NB4 (cell line): ENCODE measurements at places on chromosomes 1 and 21.

DNA sequence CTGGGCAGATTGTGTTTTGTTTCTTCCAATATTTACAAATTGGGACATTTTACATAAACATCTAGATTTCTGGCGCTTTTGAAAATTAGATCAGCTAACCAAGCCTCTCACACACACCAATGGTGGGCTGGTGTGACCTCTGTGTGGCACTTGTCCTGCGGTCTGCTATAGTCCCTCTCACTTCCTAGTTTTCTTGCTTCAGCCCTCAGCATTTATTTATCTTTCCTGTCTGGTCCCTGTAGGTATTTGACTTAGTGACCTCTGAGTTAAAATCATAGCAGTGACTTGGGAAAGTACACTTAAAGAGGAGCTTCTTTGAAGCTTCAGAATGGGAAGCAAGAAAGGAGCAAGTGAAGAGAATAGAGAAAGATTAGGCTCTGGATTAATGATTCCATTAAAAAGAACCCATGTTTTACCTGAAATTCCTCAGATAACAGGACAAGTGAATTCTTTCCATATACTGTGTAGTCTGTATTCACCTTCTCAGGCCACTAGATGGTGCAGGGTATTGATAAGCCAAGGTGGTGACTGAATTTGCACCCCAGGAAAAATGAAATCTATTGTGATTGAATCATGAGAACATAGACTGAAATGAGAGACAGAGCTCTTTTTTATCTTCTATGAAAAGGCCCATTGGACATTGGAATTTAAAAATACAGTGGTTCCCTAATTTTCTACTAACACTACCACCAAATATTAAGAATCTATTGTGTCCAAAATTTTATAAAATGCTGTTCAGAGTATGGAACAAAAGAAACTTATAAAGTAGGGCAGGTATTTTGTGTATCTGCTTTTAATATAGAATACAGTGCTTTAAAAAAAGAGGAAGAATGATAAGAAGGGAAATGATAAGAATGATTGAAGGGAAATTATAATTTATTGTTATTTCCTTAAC is 7.1 kb upstream of the DIPK1A start:
- DNase-seq: peak; percentile 32

DNA sequence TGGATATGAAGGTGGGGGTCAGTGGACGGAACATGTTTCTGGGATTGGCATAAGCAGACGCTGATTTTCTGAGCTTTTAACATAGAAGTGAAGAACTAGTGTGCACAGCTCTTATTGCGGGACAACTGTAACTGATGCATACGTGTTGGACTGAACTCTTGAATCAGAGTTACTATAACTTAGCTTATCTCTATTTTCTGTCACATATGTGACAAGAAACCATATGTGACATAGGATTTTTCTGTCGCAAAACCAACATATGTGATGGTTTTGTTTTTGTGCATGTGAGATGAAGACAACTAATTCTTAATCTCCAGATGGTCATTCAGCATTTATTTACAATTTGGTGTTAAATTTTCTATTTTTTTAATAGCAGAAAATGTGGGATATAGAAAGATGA is 249.9 kb downstream of the GREM2 start:
- no peak for DNase-seq

- no peak for DNase-seq
Measured at GRCh38 chr1:79575424-79575823, 568.9 kb upstream of the ADGRL4 start.

DNA sequence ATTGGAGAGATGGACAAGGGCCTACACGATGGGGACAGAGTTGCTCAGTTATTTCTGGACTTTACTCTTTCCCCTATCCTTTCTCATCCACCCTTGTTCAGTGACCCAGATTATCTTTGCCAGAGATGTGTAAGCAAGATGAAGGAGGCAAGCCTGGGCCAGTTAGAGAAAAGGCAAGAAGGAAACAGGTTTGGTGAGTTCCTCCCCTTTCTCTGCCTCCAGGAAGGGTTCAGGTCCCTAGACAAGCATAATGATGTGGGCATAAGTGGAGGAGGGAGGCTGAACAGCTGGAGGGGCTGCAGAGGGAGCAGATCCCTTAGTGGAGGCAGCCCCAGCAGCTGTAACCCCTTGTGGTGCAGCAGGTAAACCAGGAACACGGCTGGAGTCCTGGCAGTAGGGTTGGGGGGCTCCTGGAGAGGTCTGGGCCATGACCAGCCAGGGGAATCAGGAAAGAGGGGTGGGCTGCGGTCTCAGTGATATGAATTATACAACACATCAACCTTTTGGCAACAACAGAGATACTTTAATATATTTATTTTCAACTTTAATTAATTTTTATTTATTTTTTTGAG is 9.2 kb upstream of the CDC42 start:
- DNase-seq: no peak

DNA sequence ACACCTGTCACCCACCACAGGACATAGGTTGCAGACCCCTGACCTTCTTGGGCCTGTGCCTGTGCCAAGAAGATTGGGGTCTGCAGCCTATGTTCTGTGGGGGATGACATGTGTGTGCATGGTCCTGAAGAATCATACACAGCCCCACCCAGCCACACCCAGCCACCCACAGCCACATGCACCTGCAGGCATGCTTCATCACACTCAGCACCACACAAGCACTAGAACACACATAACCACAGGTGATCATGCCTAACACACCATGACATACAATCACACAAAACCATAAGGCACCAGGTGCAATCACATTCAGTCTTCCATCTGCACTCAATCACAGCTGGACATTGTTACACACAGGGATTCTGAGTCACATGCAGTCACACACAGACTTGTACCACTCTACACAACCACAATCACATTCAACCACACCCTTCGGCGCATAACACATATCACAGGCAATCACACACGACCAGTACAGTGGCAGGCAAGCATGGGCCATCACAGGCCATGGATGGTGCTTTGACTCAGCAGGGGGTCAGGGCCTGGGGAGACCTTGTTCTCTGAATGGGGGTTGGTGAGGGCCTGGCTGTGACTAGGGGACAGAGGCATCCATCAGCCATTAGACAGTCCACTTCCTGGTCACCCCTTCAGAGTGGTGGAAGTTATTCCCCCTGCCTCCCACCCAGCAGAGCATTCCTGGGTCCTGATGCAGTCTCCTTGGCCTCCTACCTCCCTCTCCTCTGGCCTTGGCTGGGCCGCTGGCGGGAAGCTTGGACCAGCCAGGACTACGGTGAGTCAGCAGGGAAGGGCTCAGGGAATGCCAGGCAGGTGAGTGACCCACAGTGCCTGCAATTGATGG is 44.3 kb upstream of the EPS8L3 start:
- DNase-seq: no peak

DNA sequence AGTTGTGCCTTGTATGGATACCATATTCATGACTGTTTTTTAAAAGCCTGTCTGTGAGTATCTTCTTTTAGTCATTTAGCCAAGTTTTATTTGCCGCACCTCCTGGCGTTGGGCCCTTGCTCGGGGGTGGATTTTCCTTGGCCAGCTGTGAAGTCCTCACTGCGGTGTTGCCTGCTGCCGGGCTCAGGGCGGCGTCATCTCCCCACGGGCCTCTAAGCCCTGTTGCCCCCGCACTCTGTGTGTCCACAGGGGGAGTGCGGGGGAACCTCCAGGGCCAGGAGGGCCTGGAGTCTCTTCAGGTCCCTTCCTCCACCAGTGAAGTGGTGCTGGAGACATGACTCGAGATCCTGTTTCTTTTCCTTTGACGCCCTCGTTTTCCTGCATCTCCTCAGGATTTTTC is 65.8 kb upstream of the DIP2A start:
- DNase-seq: no peak

- DNase-seq: no peak
Measured at GRCh38 chr1:22470227-22470626, 18.6 kb downstream of the ZBTB40 start.

GRCh38 chr1:37471345-37472231 is 2.8 kb upstream of the ZC3H12A start:
- peak; percentile 82 for DNase-seq

DNA sequence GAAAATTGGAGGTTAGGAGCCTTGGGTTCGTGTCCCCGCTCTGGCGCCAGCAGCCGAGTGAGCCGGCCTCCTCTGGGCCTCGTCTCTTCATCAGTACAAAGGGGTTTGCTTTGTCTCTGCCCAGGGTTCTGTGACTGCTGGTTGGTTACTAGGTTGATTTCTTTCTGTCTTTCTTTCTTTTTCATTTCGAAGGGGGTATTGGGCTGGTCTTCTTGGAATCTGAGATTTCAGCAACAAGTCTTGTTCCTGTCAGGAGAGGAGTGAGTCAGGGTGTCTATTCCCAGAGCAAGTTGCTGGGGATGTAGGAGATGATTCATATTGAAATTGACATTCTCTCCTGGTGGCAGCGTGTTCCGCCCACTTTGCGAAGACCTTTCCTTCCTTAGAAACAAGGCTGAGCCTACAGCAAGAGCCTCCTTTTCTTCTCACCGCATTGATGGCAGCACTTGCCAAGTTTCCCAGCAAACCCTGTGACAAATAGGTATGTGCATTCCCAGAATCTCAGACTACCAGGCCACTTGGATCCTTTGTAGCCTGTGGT is 79.2 kb downstream of the MAN1C1 start:
- no peak for DNase-seq

- DNase-seq: no peak
Measured at GRCh38 chr1:19375631-19376400, 63.7 kb downstream of the SLC66A1 start.

GRCh38 chr1:225911191-225912130 is 12.6 kb downstream of the PYCR2 start:
- no peak for DNase-seq

DNA sequence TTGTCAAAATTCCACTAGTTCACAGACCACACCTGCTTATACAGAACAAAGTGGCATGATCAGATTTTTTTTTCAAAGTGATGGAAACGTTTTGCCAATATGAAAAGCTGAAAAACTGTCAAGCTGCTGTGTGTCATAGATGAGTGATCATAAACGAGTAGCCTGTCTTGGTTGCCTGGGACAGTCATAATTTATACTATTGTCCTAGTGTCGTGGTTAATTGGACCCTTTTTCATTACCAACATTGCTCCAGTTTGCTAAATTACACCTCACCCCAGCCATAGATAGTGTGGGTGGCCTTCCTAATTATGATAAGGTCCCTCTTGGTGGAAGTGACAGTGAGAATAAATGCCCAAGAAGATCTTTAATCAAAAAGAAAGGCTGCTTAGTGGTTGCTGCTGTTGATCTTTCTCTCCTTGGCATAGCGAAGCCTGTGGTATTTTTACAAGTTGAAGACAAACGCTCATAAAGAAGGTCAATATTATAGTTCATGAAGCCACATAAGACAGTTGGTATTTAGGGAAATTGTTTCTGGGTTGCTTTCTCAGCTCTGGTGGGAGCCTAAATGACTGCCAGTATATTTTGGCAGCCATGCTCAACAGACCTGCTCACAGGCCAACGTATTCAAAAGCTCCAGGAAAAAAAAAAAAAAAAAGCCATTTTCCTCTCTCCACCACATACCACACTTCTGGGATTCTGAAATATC is 478.1 kb downstream of the PLA2G4A start:
- DNase-seq: no peak

GRCh38 chr1:154593390-154593789 is 14.6 kb downstream of the ADAR start:
- DNase-seq: no peak

- no peak for DNase-seq
Measured at GRCh38 chr1:1438531-1439381, 3.3 kb downstream of the VWA1 start.

DNA sequence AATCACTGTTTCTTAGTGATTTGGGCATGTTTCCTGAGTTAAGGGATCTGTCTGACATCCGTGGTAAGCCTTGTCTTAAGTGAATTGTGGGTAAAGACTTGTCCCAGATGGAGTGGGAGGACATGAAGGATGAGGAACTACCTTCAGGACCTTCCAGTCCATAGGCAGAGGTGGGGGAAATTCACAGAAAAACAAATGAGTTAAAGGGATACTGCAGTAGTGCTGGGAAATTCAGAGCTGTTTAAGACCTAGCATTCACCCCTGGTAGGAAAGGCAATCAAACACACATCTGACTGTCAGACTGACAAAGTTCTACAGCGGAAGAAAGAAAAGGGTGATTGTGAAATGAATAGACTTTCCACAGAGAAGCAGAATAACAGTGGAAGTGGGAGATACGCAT is 3.0 kb downstream of the GNAT2 start:
- no peak for DNase-seq

- no peak for DNase-seq
Measured at GRCh38 chr1:223429313-223429731, 36.1 kb downstream of the CCDC185 start.
